ENCODE measurements at places on chromosomes 3 and 15.
A peak's percentile ranks its signal among the peaks of the same experiment; 100 is the strongest.

DNA sequence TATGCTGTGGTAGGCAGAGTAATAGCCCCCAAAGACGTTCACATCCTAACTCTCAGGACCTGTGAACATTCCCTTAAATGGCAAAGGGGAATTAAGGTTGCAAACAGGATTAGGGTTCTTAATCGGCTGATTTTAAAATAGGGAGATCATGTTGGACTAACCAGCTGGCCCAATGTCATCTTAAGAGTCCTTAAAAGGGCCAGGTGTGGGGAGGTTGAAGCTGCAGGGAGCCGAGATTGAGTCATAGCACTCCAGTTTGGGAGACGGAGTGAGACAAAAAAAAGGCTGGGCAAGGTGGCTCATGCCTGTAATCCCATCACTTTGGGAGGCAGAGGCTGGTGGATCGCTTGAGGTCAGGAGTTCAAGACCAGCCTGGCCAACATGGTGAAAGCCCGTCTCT is 1.6 kb upstream of the FLNB start:
- no peak for DNase-seq

GRCh38 chr3:171614318-171614921 is 154.2 kb upstream of the TNIK start:
- no peak for DNase-seq

DNA sequence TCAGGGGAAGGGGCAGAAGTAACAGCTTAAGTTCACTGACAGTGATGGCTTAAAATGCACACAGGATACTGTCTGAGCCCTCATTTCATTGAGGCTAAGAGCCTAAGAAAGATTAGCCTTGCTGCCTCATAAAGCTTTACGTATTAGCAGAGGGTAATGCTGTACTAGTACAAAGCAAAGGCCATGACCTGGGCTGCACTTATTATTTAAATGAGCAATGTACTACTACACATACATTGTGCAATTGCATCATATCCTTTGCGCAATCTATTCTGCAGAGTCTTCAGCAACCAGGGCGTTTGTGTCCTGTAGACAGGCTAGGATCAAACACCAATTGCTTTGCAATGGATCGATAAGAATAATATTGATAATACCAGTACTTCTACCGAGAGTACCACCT is 221.8 kb downstream of the TPRG1 start:
- DNase-seq: no peak

- DNase-seq: no peak
These were observed 131.6 kb downstream of the NLGN1 start for GRCh38 chr3:173529062-173529711.

GRCh38 chr3:179308001-179308400 is 14.8 kb upstream of the ZNF639 start:
- no peak for DNase-seq

GRCh38 chr3:22893644-22894325 is 309.3 kb upstream of the UBE2E2 start:
- DNase-seq: no peak

DNA sequence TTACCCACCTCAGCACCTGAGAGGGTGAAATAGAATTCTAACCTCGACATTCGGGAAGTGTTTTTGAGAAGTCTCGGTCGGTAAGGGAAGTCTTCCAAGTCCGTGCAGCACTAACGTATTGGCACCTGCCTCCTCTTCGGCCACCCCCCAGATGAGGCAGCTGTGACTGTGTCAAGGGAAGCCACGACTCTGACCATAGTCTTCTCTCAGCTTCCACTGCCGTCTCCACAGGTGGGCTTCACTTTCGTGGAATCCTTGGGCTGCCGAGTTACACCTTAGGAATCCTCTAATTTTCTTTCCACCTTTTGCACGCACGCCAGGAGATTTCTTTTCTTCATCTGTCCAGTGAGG is 775 bp downstream of the CCNDBP1 start:
- no peak for DNase-seq

DNA sequence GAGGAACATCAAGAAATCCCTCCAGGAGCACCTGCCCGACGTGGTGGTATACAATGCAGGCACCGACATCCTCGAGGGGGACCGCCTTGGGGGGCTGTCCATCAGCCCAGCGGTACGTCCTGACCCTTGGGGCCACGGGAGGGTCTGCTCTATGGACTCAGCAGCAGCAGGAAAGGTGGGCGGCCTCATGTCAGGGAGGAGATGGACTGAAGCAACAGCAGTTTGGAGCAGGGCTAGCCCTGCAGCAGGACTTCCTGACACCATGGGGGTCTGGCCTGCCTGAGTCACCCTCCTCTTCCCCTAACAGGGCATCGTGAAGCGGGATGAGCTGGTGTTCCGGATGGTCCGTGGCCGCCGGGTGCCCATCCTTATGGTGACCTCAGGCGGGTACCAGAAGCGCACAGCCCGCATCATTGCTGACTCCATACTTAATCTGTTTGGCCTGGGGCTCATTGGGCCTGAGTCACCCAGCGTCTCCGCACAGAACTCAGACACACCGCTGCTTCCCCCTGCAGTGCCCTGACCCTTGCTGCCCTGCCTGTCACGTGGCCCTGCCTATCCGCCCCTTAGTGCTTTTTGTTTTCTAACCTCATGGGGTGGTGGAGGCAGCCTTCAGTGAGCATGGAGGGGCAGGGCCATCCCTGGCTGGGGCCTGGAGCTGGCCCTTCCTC is 24.2 kb downstream of the HDAC11 start:
- no peak for DNase-seq

DNA sequence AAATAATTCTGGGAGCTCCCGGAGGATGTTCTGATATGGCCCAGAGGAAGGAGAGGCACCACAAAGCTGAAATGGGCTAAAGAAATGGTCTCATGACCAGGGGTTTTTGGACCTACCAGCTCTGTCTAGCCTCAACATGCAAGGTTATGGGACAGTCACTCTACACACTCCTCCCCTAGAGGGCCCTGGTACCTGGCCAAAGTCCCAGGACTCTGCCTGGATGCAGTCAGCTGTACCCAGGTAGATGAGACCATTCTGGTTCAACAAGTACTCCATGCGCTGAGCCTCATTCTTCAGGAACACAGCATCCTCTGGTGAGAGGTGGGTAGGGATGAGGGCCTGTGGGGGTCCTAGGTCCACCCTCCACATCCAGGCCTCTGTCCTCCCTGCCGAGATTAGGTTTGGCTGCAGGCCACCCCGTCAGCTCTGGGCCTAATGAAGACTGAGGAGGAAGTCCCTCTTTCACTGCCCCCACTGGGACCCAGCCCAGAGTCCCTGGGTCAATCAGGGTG is 9.5 kb downstream of the EPB42 start:
- DNase-seq: no peak

DNA sequence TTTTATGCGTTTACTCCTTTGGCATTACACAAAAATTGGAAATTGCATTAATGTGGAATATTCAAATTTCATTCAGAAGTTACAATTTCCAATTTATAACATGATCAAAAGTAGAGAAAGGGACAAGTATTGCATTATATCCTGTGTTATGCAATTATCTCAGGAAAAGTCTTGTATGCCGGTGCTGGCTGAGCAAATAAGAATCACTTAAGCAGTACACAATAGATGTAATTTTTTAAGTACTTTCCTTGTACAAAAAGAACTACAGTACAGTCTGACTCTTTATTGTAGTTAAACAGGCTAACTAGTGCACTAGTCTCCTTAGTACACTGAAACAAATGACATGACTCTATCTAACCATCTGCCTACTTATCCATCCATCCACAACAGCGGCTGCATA is 493.2 kb upstream of the KCNMB2 start:
- DNase-seq: no peak

DNA sequence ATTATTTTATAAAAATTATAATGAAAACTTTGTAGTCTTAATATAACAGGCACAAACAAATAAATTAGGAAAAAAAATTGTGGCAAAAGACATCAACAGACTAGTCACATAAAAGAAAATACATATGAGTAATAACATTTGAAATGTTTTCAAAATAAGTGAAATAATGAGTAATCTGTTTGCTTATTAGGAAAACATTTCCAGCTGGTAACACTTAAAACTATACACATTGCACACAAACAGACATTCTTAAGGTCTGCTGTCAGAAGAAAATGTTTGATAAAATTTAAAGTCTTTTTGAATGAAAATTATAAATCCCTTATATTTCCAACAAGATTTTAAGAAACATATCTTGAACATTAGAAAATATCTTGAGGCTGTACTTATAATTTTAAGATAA is 1326.3 kb upstream of the CADM2 start:
- no peak for DNase-seq

DNA sequence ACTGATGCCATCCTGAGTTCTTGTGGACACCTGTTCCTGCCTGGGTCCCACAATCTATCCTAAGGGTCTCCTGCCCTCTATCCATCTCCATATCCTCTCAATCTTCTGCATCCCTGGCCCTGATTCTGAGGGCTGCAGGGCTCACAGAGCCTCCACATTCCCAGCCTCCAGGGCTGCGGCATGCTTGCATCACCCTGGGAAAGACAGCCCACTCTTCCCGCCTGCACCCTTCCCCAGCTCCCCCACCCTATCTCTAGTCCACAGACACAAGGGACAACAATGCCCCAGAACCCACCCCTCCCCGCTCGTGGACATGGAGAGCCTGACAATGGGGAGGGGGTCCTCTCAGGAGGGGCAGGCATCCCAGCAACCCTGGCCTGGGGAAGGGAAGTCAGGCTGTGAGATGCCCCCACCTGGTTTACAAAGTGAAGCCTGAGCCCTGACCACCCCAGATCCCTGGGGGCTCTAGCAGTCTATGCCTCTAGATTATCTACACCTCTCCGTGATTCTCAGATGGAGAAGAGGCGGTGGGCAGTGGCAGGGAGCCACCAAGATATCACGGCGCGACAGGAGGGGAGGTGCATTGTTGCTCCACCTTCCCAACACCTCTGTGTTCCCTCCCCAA is 10.3 kb downstream of the SEMA3G start:
- no peak for DNase-seq

GRCh38 chr3:24018784-24019570 is 73.9 kb downstream of the NR1D2 start:
- no peak for DNase-seq

DNA sequence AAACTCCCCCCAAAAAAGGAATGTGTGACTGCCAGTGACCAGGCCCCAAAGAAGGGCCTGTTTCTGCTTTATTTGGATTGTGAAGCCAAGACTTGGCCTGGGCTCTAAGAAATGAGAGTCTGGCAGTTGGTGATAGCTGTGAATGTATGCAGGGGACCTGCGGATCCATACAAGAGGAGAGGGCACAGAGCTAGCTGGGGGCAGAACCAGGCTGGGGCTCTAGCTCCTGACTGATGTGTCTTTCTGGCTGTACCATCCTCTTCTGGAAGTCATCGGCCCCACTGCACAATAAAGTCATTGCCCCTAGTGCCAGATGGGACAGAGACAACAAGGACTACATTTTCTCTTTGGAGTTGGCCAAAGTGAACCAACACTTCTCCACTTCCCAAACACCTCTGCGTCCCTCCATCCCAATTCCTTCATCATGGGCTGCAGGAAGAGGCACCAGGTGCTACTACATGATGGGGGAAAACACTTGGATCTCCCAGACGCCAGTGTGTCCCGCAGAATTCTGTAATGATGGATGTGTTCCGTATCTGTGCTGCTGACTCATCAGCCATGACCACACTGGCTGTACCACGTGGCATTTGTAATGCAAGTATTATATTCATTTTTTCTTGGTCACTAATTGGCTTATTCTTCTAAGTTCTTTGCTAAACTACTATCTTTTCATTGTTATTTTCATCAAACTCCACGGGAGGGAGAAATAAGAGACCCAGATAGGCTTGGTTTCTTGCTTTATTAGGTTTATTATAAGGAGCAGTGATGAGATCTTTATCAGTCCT is 1.7 kb upstream of the PLA2G4F start:
- no peak for DNase-seq

DNA sequence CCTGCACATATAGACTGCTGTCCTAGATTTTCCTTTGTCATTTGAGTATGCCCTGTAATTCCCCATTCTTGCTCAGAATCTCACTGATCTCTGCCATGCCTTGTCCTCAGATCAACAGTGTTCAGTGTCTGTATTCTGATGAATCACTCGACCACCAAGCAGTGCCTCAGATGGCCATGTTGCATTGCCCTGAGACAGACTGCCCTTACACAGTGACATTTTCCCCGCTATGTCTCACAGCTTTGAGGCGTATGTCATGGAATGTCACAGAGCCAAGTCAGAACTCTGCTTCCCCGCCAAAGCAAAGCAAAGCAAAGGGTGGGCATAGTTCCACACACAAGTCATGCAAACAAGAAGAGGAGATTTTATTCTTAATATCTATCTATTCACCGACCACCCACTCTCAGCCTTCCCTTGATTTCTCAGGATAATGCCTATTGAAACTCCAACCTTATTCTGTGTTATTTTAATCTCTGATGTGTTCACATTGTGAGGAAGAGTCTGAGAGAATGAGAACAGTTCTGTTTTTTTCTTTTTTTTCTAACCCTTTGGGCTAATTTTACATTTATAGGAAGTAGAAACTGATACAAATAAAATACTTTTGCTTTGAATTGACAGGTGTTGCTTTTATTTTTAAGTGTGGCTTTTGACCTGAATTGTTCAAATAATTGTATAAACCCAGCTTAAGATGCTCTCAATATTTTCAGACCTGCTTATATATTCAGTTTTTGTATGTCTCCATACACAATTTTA is 16.9 kb upstream of the PSMD6 start:
- no peak for DNase-seq

GRCh38 chr3:190000187-190000860 is 120.4 kb downstream of the P3H2 start:
- no peak for DNase-seq

DNA sequence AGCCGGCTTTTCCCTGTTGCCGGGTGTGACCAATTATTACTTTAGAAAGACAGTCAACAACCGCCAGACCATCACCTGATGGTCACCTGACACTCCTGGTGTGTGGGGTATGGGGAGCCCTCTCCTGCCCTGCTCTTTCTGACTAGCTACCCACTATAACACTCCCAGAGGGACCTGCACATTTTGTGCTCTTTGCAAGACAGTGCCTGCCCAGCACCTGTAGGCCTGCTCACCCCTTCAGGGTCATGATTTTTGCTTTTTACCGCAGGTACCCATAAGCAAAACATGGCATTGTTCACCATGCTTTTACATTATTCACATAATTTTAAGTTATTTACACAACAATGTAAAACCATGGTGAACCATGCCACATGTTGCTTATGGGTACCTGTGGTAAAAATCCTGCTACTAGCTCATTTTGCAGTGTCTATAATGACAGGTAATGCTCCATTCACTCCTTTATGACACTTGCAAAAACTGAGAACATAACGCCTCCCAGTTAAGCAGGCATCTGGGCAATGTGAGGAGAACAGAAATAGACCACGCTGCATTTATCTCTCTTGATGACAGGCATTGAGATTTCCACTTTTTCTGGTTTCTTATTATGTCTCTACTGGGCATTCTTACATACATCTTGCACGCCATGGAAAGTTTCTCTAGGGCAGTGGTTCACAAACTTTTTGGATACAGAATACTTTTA is 9.9 kb downstream of the CCRL2 start:
- DNase-seq: no peak

GRCh38 chr15:89772932-89773583 is 3.1 kb upstream of the MESP2 start:
- no peak for DNase-seq

GRCh38 chr3:71305231-71306206 is 278.0 kb downstream of the FOXP1 start:
- DNase-seq: peak; percentile 19

DNA sequence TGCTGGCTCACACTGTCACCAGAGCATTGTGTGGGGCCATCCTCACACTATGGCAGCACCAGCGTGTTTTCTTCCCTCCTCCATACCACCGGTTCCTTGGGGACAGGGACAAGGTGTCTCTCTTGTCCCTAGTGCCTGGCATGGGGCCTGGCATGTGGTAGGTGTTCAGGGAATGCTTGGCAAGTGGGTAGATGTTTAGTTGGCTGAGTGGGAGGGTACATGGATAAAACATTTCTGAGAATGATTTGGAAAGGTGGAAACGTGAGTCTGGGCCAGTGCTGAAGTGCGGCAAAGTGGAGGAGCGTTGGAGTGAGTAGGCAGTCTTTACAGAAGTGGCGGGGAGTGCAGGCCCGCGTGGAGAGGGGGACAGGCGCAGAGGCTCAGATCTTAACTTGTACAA is 15.0 kb downstream of the SNAPC5 start:
- no peak for DNase-seq
